NCI-H187 (cell line): ENCODE measurements at places on chromosomes 7 and 10.

DNA sequence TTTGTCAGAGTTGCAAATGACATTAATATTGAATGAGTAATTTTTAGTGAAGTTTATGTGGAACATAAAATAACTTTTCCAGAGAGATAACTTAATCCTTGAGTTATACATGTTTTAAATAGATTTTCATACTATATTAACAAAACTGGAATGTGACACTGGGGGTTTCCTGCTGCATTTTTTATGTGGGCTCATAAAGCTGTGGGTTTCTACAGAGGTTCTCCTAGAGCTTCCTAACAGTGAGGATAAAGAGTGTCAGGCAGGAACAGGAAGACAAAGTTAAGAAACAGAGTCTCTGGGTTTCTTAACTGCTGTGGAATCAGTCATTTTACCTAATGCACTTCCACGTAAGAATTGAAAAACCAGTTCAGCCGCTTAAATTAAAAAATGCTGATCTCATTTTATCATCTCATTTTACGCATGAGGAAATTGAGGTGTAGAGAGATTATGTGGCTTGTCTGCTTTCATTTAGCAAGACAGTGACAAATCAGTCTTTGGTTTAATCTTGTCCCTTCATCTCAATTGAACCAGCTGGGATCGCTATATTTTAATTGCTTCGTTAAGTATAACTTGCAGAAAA, 5.0 kb downstream of the CD36 start:
- no peak for DNase-seq

DNA sequence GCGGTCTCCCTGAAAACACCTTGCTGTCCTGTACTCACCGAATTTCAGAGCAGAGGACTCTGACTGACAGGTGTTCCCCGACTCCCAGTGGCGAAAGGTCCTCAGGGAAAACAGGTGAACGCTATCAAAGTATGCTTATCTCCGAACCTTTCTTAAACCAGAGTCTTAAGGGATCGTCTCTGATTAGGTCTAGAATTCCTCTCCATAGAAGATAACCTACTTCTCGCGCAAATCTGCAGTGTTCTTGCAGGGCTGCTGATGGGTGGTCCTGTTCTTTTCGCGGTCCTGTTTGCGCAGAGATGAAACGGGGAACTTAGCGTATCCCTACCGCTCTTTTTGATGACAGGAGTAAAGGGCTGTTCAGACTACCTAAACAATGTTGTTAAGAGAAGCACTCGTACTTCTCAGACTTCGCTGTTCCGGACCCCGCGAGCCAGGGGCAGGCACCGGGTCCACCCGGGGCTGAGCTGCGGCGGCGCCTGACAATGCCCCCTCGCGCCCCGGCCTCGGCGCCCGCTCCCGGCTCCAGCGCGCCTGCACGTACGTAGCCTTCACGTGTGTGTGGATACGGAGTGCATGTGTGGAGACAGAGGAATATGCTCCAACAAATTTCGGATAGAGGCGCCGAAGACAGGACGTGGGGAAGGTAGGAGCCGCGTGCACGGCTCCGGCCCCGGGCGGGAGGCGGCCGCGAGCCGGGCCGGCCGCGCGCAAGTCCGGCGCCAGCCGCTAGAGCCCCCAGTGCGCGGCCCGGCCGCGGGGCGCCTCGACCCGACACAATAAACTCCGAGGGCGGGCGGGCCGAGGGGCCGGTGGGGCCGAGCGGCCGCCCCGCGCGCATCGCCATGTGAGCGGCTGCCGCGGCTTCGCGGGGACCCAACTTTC, 766 bp upstream of the ZMYND11 start:
- peak; percentile 33 for DNase-seq

DNA sequence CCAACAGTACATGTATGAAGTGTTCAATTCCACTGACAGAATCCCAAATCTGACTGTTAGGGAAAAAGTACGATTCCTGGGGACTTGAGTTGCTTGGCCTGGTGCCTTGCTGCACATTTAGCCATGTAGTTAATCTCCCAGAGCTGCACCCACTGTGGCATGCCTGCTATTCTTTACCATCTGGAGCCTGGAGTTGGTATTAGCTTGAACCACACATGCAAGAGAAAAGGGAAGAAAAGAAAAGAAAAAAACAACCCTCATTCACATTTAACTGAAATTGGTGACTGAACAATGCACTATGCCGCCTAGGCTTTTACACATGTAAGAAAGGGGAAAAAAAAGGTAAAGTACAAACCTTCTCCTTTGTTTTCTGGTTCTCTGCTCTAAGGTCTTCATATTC, 26.1 kb downstream of the SHTN1 start:
- no peak for DNase-seq

GRCh38 chr10:112842832-112843360, 107.2 kb upstream of the TCF7L2 start:
- DNase-seq, result no peak

- no peak for DNase-seq
These were observed 43.1 kb downstream of the ATOH7 start for GRCh38 chr10:68188835-68189234.

DNA sequence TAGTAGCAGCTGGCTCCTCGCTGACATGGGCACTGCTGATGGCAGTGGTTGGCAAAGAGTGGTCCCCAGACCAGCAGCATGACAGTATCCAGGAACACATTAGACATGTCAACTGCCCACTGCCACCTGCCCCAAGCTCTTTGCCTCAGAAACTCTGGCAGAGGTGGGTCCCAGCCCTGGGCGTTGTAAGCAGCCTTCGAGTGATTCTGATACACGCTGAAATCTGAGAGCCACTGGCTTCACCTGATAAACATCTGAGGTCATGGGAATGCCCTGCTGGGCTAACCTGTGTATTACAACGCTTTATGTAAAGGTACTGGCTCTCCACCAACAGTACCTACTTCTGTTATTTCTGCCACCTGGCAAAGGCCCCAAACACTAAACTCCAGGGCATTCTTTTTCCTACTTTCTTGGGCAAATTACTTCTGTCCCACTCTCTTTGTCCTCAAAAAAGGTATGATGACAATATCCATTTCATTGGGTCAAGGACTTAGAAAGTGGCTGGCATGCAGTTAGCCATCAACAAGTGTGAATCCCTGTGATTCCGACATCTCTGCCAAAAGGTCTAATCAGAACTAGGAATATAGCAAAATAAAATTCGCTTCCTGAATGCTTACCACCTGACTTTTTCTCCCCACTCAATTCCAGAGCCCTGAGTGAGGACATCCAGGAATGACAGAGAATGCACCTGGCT, 9.2 kb downstream of the SGMS1 start:
- DNase-seq, result no peak

- DNase-seq, result no peak
These were observed 23.4 kb upstream of the PRKCQ start for GRCh38 chr10:6603142-6604125.

DNA sequence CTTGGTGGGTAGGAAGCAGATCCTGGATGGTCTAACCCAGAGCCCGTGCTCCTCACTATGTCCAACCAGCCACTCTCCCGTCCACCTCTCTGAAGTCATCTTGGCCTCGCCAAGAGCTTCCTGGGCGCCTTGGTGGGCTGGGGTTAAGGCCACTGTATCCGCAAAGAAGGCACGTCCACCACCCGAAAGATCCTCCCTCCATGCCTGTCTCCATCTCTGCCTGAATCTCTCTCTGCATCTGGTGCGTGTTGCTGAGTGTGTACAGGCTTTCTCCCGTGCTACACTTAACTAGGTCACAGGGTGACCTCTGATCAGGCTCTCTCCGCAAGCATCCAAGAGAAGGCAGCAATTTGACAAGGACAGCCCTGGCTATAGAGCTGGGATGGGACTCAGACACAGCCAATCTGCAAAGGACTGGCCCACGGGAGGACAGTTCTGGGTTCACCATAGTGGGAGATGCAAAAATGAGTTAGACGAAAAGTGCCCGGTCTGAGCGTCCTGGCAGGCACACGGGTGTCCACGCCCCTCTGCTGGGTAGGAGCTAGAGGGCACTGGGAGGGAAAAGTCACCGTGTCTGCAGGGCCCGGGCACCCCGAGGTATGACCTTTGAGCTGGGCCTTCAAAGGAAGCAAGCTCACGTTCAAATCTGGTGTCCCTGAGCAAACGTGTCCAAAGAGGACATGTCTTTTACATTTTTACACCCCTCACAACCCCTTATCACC, 9.4 kb upstream of the RFC2 start:
- no peak for DNase-seq

DNA sequence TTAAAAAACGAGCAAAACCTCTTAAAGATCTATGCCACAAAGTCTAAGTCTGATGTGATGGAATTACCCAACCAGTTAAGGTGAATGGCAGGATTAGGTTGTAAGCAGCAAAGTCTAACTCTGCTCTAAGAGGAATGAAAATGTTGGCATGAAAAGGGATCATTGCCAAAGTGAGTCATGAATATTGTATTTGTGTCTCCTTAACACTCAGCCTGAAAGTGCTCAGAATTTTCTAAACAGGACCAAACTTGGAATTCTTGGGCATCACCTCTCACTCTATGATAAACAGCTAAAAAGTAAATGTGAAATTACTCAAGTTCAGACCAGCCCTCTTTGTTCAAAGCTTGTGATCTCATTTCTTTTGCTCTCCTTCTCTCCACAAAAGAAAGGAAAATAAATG, 27.0 kb downstream of the PPP1R3A start:
- DNase-seq, result no peak

GRCh38 chr10:87550741-87551140, 46.0 kb downstream of the MINPP1 start:
- DNase-seq, result no peak

- DNase-seq, result no peak
These were observed 1175.3 kb downstream of the GATA3 start for GRCh38 chr10:9229702-9230244.

- no peak for DNase-seq
These were observed 127.1 kb upstream of the SVIL start for GRCh38 chr10:29761916-29762315.

DNA sequence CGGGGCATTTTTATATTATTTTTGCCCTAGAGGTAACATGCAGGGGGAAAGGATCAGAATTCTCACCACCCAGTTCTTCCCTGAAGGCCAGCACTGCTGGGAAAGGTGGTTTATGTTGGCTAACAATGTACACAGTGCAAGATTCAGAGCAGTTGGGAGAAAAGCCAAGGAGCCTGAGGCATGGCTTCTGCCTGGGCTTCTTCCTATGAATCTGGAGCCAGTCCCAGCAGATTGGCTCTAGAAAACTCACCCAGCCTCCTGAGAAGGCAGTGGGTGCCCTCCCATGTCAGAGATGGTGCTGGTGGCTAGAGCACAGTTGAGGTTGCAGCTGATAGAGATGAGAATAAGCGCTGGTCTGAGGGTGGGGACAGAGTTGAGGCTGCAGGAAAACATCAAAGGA, 44.7 kb upstream of the GPR26 start:
- no peak for DNase-seq

- DNase-seq, result no peak
These were observed 257.8 kb downstream of the PCLO start for GRCh38 chr7:82904871-82905270.
